ENCODE measurements at places on chromosomes 7 and 10.

DNA sequence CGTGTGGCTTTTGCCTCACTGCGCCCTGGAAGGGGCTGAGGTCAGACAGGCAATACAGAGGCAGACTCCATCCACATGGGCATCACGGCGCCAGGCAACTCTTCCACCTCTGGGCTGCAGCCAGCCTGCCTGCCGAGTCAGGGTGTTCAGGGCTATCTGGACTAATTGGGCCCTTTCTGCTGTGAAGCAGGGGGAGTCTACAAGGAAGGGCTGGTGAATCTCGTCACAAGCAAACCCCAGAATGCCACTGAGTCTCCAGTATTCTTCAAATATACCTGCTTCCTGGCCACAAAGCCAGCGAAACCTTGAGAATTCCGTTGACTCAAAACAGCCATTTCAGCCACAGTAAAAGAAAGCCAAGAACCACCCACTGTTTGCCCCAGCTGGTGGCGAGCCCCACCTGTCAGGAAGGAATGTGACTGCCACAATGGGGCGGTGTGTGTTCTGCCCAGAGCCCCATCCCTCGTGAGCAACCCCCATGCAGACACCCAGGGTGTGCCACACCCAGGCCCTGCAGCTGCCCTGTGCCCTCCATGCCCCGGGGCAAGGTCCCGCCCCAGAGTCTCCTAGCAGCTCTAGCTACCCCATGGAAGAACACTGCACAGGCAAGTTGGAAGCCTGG, 117.3 kb downstream of the FAM53B start:
- peak; percentile 61 for DNase-seq

DNA sequence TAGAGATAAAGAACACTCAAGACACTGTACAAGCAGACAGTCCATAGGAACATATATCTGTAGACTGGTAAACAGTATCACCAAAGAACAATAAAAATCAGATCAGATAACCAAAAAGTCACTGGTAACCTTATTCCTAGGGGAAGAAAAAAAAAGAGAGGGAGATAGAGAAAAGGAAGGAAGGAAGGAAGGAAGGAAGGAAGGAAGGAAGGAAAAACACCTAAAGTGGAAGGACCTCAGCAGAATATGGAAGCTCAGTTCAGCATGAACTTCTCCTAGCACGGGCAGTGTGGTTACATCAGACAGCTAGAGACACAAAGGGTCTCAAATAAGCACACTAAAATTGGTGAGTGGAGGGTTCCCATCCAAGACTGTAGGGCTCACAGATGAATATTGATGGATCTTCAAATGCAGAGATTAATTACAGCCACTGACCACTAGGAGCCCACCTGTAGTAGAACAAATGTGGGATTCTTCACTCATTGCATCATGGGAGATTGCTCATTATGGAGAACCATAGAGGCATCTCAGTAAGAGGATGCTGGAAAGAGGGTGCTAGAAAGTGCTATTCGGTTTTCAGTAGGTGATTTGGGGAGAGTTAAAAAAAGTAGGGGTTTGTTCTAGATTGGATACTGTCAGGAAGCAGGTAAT, 293.4 kb upstream of the C7orf33 start:
- DNase-seq: no peak

DNA sequence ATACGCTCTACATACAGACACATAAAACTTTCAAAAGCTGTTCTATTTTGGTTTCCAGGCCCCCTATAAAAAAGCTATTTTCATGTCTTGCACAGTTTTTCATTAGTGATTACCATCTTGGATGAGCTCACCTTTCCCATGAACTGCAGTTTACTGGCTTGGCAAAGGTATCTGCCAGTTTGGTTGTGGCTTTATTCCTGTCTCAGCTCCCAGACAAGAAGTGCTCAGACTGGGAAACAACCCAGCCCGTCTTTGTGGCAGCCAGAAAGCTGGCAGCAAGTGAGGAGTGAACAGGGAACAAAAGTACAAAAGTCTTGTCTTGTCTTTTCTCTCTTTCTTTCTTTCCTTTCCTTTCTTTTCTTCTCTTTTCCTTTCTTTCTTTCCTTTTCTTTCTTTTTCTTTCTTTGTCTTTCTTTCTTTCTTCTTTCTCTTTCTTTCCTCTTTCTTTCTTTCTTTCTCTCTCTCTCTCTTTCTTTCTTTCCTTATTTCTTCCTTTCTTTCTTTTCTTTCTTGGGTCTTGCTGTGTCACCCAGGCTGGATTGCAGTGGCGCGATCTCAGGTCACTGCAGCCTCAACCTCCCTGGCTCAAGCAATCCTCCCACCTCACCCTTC, 138.8 kb downstream of the CFAP58 start:
- no peak for DNase-seq

GRCh38 chr10:17229016-17229716, 1.1 kb downstream of the VIM start:
- peak; percentile 91 for DNase-seq

DNA sequence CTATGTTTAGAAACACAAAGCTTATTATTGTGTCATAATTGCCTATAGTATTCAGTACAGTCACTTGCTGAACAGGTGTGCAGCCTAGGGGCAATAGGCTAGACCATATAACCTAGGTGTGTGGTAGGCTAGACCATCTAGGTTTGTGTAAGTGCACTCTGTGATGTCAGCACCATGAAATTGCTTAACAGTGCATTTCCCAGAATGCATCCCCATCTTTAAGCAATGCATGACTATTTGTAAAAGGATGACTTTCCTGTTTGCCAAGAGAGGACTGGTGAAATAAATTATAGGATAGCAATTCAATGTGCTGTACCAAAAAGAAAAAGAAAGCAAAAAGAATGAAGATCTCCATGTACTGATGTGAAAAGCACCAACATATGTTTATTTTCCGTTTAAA, 288.7 kb upstream of the AUTS2 start:
- DNase-seq: no peak

DNA sequence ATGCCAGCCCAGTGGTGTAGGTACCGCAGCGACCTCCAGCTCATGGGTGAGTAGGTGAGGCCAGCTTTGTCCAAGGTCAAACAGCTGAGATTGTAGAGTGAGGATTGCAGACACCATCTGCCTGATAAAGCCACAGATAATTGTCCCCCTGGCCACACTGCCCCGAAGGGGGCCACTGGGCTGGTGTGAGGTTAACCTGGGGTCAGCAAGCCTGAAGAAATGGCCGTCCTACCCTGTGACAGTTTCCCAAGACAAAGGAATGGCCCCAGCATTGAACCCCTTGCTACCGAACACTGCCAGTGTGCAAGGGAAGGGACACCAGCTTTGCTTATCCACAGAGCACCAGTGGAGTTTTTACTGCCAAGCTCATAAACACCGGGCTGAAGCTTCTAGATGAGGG, 23.0 kb downstream of the ECHDC3 start:
- DNase-seq: no peak

GRCh38 chr10:101535949-101536348, 52.1 kb downstream of the POLL start:
- no peak for DNase-seq

DNA sequence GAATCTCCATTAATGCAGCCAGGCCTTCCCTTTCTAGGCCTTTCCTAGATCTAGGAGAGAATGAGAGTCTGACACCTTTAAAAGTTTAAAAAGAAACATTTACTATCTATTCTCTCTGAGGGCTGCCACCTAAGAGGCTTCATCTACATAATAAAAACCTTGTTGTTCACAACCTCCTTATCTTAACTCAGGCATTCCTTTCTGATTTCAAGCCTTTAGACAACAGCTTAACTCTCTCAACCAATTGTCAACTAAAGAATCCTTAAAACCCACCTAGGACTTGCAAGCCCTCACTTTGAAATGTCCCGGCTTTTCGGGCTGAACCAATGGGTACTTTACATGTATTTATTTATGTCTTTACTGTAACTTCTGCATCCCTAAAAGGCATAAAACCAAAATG, 64.3 kb upstream of the RET start:
- DNase-seq: no peak

DNA sequence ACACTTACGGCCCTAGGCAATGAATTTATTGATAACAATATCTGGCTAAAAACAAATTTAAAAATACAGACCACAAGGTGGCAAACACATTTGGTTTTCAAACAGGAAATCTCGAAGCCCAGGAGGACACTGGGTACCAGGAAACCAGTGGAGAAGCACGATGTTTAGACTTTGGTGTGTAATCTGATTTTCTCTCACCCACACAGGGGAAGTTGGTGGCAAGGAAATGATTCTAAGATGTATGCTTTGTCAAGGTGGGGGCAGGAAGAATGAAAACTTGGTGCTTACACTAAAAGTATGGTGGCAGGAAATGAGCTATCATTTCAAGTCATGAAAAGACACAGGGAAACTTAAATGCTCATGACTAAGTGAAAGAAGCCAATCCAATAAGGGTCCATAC, 113.2 kb upstream of the ANKRD1 start:
- DNase-seq: peak; percentile 61

DNA sequence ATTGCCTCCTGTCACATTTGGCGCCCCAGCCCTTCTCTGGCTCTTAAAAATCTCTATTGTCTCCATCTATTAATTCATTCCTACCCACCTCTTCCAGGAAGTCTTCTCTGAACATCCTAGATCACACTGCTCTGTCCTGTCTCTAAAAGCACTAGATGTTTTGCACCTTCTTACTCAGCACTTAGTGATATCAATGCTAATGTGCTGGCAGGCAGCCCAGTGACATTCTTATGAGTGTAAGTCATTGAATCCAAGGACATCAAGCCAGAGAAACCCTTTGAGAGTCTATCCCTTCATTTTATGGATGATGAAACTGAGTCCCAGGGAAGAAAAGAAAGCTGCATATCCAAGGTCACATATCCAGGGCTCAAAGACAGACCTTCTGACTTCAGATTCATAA, 48.3 kb upstream of the PAX2 start:
- no peak for DNase-seq

Measured in CD4-positive, alpha-beta T cell treated with Interleukin-17A for 1 hour (primary cell).